ENCODE measurements at places on chromosomes 1 and 21.

- DNase-seq, result no peak
Measured at GRCh38 chr1:207890136-207890738, 20.7 kb downstream of the CD34 start.

- DNase-seq, result no peak
Measured at GRCh38 chr21:28633839-28634555, 358.7 kb downstream of the LTN1 start.

DNA sequence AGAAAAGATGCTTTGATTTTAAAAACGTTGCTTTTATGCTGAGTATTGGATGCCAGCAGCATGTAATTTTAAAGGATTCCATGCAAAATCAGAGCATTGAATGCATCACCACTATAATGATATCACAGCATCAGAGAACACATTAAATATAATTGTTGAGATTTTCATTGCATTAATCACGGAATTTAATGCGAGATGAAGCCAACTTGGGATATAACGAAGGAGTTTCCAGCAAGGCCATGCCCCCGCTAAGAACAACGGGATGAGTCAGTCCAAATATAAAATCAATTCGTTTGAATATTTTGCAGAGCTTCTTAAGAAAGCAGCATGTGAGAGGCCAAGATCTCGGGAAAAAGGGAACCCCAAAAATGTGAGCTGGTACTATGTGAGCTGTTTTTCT, 423.4 kb upstream of the CHRM3 start:
- DNase-seq, result no peak

- no peak for DNase-seq
Measured at GRCh38 chr1:48232722-48233121, 10.2 kb downstream of the SLC5A9 start.

GRCh38 chr1:228066416-228066815, 16.1 kb upstream of the ARF1 start:
- no peak for DNase-seq

GRCh38 chr1:22654692-22655091, 1.7 kb downstream of the C1QB start:
- DNase-seq, result no peak

DNA sequence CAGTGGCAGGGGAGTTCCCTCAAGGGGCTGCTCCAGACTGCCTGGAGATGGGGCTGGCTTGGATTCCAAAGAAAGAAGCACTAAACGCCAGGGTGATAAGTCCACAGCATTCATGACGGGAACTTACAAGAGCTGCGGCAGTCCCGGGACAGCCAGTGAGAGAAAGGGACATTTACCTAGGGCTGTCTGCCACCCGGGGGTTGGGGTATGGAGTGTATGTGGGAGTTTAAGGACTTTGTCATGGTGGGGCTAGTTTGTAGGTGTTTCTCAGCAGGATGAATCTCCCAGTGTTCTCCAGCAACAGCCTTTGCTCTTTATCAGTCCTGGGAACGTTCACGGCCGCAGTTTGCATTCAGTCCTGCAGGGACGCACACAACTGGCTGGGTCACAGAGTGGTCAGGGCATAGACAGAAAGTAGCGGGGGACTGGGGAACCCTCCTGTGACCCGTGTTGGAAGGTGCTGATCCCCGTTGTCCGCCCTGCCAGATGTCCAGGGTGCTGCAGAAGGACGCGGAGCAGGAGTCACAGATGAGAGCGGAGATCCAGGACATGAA, 41.4 kb upstream of the HMGN1 start:
- no peak for DNase-seq

- DNase-seq, result no peak
Measured at GRCh38 chr1:180611016-180611930, 20.5 kb upstream of the XPR1 start.

DNA sequence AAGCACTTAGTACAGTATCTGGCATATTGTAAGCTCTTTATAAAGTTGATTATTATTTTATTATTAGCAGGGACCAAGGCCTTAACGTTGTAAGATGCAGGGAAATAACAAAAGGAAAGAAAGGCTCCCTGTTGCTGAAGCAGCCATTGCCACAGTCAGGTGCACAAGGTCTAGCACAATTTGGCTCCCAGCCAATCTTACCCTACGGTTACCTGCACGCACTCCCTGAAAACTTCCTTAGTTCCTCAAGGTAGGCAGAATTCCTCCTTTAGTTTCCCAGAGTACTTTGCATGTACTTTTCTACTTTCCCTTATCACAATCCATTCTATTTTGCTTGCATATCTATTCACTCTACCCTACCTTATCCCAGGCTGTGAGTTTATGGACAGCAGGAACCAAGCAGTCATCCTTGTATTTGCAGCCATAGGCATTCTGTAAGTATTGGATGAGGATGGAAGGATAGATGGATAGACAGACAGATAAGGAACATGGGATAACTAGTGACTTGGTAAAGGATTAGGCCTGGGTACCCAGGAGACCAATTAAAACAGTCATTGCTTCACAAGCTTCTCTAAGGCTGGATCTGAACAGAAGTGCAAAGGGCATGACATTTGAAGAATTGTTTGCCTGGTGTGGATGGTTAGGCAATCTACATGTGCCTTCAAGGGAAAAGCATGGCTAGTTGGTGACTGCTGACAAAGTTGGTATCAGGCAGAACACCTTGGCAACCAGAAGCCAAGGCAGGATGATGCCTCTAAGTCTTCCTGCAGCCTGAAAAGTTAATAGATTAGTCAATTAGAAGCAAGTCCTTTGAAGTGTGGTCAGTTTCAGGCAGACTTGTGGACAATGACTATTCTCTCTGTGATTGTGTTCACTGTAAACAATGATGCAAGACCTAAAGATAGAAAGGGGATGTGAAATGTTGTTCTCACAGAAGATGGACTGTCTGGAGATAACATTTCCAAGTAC, 20.8 kb upstream of the JAK1 start:
- peak; percentile 43 for DNase-seq

DNA sequence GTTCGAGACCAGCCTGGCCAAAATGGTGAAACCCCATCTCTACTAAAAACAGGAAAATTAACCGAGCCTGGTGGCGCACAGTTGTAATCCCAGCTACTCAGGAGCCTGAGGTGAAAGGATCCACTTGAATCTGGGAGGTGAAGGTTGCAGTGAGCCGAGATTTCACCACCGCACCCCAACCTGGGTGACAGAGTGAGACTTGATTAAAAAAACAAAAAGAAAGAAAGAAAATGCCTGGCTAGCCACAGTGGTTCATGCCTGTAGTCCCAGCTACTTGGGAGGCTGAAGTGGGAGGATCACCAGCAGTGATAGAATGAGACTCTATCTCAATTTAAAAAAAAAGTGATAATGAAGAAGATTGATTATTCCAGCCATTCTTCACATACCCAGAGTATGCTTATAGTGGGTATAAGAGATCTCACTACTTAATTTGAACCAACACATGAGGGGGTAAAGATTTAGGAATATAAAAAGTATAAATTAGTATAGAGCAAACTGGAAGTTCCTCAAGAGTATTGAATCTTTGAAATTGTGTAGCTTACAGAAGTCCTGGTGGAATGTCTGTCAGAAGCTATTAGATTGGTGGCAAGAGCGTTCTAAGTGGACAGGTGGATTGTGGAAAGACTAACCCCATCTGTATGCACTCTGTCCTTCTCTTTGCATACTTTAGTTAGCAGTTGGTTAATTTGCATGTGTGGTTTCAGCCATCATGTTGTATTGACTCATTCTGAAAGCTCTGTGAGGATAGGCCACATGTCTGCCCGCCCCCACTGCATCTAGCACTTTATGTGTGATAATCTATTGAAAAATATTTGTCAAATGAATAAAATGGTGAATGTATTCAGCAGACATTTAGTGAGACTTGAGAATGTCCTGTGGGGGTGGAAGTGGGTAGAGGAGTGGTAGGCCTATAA, 25.0 kb downstream of the RLF start:
- no peak for DNase-seq

- DNase-seq, result no peak
Measured at GRCh38 chr1:27397749-27398148, 5.3 kb downstream of the GPR3 start.

- peak; percentile 35 for DNase-seq
Measured at GRCh38 chr1:2391931-2392509, 379 bp downstream of the RER1 start.

- peak; percentile 69 for DNase-seq
Measured at GRCh38 chr1:41361495-41362356, 492 bp downstream of the FOXO6 start.

GRCh38 chr1:109263597-109264378, 14.4 kb downstream of the CELSR2 start:
- peak; percentile 92 for DNase-seq

- no peak for DNase-seq
Measured at GRCh38 chr1:108152782-108153222, 47.3 kb downstream of the SLC25A24 start.

GRCh38 chr1:170935231-170935630, at the start of gene MROH9:
Gene MROH9, plus strand, starts transcription at chr1:170935534. Its CDS starts 10,023 bp downstream, at chr1:170945557.
- no peak for DNase-seq

GRCh38 chr1:109399326-109399957, 1.7 kb upstream of the SORT1 start:
- DNase-seq, result peak; percentile 79

DNA sequence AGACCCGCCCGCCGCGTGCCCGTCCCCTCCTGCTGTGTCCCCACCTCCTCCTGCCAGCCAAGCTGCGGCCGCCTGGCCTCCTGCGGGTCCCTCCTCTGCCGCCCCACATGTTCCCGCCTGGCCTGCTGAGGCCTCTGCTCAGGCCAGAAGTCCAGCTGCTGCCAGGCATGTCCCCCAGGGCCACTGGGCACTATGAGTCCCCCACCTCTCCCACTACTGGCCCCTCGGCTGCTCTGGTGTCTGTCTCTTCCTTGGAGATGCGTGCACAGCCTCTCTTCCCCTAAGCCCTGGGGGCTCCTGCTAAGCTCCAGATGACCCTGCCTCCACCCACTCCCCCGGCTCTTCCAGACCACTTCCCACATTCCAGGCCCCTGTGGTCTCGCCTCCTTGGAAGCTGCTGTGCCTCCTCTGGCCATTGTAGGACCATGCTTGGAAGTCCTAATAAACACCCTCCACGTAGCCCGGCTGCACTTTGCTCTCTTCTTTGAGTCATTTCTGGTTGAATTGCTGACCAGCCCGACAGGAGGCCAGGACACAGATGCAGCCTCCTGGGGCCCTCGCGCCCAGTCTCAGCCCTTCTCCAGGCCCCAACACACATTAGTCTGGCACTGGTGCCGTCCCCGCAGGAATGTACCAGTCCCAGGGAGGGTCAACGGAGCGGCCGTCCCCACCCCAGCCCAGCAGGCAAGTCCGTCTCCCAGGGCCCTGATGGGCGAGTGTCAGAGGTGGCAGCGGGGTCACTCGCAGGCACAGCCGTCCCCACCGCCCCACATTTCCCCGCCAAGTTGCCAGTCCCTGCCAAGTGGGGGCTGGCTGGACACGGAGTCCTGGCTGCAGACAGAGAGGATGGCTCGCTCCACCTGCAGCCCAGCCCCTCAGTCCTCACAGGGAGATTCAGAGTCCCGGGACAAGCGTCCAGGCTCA, 1.1 kb downstream of the KRTAP10-12 start:
- DNase-seq, result peak; percentile 50

DNA sequence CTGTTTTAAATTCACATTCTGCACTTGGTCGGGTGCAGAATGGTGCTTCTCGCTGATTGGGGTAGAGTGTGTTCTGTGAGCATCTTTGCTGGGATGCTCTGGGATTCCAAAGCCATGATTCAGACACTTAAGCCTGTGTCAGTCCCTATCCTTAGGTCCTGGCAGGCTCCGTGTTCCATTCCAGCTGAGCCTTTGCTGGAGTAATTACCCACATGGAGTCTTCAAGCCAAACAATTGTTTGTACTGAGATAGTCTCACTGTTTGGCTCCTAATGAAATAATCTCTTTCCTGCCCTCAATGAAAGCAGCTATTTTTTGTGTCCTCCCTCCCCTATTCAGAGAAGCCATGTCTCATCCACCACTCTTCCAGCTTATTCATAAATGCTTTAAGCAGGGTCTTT, 18.7 kb downstream of the SMAP2 start:
- no peak for DNase-seq

GRCh38 chr1:235683653-235684052, 34.1 kb upstream of the GNG4 start:
- no peak for DNase-seq

DNA sequence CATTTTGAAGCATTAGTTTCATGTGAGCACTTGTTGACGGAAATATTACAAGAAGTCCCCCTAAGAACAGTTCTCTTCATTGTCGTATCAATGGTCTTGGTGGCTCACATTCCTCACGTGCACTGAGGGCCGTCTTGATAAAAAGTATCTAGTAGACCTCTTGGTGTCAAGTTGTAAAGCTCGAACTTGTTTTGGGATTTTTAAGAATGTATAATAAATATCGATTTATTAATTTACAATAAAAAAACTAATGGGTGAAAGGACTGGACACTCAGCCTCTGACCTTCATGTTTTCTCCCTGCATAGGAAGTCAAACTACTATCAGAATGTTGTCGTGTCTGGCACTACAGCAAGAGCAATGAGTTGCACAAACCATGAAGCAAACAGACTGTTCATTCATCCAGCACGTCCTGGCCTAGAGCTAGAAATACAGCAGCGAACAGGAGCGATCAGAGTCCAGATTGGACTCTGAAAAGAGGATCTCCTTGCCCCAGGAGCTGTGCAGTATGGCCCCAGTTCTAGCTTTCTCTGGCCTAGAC, 319.2 kb downstream of the SMYD3 start:
- DNase-seq, result no peak

GRCh38 chr1:84856726-84857270, 36.2 kb downstream of the LPAR3 start:
- no peak for DNase-seq

- no peak for DNase-seq
Measured at GRCh38 chr1:7077136-7077535, 291.9 kb downstream of the CAMTA1 start.

- DNase-seq, result no peak
Measured at GRCh38 chr1:15435239-15436077, 2.8 kb upstream of the CTRC start.

DNA sequence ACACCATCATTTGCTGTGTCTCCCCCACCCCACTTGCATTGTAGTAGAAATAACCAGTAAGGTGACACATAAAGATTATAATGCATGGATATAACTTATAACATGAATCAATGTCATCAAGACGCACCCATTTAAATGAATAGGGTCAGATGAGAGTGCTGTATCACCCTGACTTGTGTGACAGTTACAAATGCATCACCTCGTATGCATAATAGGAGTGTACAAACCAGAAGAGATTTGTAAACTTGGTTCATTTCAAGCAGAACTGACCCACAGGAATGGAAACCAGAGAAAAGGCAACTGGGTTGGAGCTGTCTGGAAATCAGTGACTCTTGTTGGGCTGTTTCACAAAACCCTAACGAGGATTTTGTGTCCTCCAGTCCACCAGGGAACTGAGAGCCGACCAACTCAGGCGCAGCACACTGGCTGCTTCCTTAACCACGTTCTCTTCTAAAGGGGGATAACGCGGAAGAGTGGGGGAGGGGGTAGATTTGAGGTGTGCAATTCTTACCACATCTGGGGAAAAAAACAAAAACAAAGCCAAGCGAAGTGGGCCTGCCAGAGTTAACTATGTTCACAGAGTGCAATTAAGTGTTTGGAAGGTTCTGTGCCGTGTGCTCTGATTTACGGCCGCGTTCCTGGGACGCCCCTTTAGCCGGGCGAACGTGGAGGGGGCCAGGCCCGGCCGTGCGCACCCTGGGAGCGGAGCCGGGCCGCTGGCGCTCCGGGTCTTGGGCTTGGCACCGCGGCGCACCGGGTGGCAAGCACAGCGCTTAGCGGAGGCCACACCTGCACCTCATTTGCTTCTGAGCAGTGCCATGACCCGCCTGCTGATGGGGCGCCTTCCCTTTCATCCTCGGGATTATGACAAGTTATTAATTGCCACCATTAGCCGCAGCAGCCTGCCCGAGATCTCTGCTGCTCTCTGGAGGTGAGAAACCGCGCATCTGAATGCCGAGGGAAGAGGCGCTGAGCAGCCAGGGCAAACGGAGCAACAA, 248.8 kb upstream of the FOXD3 start:
- DNase-seq, result peak; percentile 27

GRCh38 chr1:118767971-118768370, 220.2 kb downstream of the TBX15 start:
- no peak for DNase-seq

- peak; percentile 84 for DNase-seq
Measured at GRCh38 chr1:146036965-146037646, 15.6 kb upstream of the HJV start.
